Pancreas (tissue), 10 donors: ENCODE measurements at places on chromosomes 7 and 10. TPM values are rescaled to one million over a fixed set of nuclear protein-coding genes. Genes with fewer than 3 reads are reported as not detected.

Gene NODAL
- polyA plus RNA-seq = not detected

Gene TLX1
- polyA plus RNA-seq = 0.19 TPM

Gene SLC29A4
- 45.5 TPM for polyA plus RNA-seq

Gene RSPH10B
- polyA plus RNA-seq = 0.33 TPM

Gene LIPM
- polyA plus RNA-seq = not detected
